AG09309 (cell line): ENCODE measurements at places on chromosomes 6 and 20.
A peak's percentile ranks its signal among the peaks of the same experiment; 100 is the strongest.

DNA sequence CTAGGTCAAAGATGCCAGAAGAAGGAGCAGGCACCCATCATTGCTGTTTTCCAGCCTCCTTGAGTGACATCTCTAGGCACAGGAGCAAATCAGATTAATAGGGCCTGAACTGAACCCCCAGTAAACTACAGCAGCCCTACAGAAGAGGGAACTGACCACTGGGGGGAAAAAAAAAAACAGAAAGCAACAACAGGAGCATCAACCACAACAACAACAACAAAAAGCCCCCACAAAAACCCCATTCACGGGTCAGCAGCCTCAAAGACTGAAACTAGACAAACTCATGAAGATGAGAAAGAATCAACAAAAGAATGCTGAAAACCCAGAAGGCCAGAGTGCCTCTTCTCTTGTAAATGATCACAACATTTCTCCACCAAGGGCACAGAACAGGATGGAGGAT is 537.4 kb upstream of the BTBD3 start:
- no peak for DNase-seq

DNA sequence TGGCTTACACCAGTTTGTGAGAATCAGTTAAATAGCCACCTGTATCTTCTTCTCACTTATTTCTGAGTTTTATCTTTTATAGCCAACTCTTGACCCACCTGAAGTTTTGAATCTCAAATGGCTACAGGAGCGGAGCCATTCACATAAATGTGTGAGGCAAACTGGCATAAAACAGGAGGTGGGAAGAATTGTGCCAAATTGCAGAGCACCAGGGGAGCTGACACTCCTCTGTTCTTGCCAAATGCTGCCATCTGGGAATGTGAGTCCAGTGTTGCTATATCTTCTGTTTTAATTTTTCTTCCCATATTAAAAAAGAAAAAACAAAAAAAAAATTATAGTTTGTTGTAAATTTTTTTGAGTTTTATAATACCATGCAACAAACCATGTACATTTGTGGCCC is 17.0 kb upstream of the RNF146 start:
- no peak for DNase-seq

GRCh38 chr20:43545837-43546578 is 12.8 kb upstream of the SGK2 start:
- DNase-seq = no peak

- peak; percentile 27 for DNase-seq
These were observed 133.9 kb downstream of the ZDHHC14 start for GRCh38 chr6:157514659-157515496.

DNA sequence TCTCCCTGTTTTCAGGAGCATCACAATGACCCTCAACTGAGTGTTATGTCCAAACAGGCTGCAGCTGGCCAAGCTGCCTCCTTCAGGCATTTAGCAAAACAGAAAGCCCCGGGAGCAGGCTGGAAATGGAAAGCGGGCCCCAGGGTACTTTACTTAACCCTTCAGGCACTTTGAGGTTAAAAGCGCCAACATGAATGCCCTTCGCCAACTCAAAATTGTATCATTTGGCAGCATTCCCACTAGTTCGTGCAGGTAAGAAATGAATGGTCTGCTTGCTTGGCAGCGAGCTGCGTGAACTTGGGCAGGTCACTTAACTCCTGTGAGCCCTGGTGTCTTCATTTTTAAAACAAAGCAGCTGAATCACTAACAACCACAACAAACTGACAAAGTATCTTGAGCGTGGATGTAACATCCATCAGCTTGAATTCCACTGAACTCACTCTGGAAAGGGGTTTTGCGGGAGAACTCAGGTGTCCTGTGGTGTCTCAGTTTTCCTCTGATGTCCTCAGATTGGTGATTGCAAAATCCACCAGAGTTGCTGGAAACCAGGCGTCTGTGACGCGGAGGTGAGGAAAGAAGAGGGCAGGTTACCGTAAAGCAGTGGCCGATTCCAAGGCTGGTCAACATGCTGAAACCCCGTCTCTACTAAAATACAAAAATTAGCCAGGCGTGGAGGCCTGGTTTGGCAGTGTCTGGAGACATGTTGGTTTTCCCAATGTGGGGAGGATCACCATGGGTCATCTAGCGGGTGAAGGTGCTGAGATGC is 118.8 kb upstream of the ZNF217 start:
- DNase-seq = no peak

DNA sequence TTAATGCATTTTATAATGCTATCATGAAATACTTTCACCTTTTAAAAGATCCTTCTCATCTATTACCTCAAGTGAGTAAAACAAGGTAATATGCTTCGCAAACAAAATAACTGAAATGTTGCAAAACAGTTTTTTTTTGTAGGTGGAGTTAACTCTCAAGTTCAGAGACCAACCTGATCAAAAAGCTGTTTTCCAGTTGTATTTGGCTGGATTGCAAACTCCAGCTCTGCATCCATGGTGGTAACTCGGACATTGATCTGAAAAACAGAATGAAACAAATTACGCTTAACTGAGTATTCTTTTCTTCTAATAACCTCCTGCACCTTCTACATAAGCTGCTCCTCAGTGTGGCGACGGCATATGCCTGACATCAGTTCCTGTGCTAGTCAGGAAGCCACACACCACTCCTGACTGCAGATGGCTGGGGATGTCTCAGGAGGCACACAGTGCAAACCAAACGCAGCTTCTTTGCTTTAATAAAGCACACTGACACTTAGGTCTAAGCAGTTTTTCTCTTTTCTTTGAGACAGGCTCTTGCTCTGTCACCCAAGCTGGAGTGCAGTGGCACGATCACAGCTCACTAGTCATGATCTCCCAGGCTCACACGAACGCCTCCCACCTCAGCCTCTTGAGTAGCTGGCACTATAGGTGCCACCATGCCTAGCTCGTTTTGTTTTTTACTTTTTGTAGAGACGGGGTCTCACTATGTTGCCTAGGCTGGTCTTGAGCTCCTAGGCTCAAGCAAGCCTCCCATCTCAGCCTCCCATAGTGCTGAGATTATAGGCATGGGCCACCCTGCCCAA is 29.9 kb downstream of the EZR start:
- no peak for DNase-seq

GRCh38 chr6:160122744-160123143 is 1.1 kb downstream of the SLC22A1 start:
- no peak for DNase-seq

- DNase-seq = no peak
These were observed 256.9 kb upstream of the PLCB4 start for GRCh38 chr20:8811801-8812594.

- DNase-seq = no peak
These were observed 85.1 kb downstream of the LYRM4 start for GRCh38 chr6:5175635-5176034.

GRCh38 chr6:110597761-110598160 is 121.3 kb upstream of the SLC22A16 start:
- no peak for DNase-seq
